Activated naive CD4-positive, alpha-beta T cell treated with anti-CD3 and anti-CD28 coated beads, Interleukin-2, amount 10 ng/mL, durations not matched to agents 5 hours and 36 hours (primary cell): ENCODE measurements at places on chromosomes 1 and 21. TPM values are rescaled to one million over a fixed set of nuclear protein-coding genes. Genes with fewer than 3 reads are reported as not detected.

CASZ1 gene
- total RNA-seq, result 8.5 TPM

MTARC2 gene
- total RNA-seq, result not detected

BCAR3 gene
- 1.5 TPM for total RNA-seq

TMEM52 gene
- not detected for total RNA-seq

INSRR gene
- 0.05 TPM for total RNA-seq

ASCL5 gene
- not detected for total RNA-seq

TARBP1 gene
- 29.4 TPM for total RNA-seq

NPL gene
- total RNA-seq, result 2.5 TPM

USH2A gene
- not detected for total RNA-seq

RAVER2 gene
- 0.88 TPM for total RNA-seq

FCRL3 gene
- not detected for total RNA-seq

ITLN2 gene
- not detected for total RNA-seq

DMAP1 gene
- total RNA-seq, result 47.3 TPM

FAM72D gene
- 8.2 TPM for total RNA-seq

LHX8 gene
- not detected for total RNA-seq

LAMB3 gene
- 0.89 TPM for total RNA-seq

SPATA45 gene
- total RNA-seq, result not detected

RNU1-3 gene
- total RNA-seq, result 1,658 TPM

VANGL1 gene
- total RNA-seq, result 12.0 TPM

GJA8 gene
- not detected for total RNA-seq

C2CD4D gene
- total RNA-seq, result 0.51 TPM

NTNG1 gene
- total RNA-seq, result not detected

TPTE gene
- not detected for total RNA-seq

IL10RB gene
- 37.2 TPM for total RNA-seq

TCHH gene
- total RNA-seq, result 0.02 TPM

TLR5 gene
- 0.17 TPM for total RNA-seq

NUDT4B gene
- 0.38 TPM for total RNA-seq

PRELP gene
- not detected for total RNA-seq

CELA2A gene
- total RNA-seq, result not detected

PAQR6 gene
- total RNA-seq, result 4.7 TPM

RIIAD1 gene
- not detected for total RNA-seq

ZNF648 gene
- total RNA-seq, result not detected

ZP4 gene
- total RNA-seq, result not detected
